Epithelial cell of proximal tubule (primary cell): ENCODE measurements at places on chromosomes 3 and 15. TPM values are rescaled to one million over a fixed set of nuclear protein-coding genes. Genes with fewer than 3 reads are reported as not detected.

Gene ZNF774
- total RNA-seq: 1.1 and 5.9 TPM in 2 replicates

Gene PIERCE2
- total RNA-seq: 1.4 and 3.3 TPM in 2 replicates

Gene CTXN2
- total RNA-seq: not detected in 2 replicates

Gene ADCY5
- 0.07 and 2.7 TPM in 2 replicates for total RNA-seq

Gene CEMIP
- 0.06 and 0.07 TPM in 2 replicates for total RNA-seq

Gene KCNH8
- total RNA-seq: 0.40 TPM in 1 of 2 replicates, not detected in the other

Gene SLC28A1
- total RNA-seq: not detected in 2 replicates

Gene EFCC1
- not detected in 2 replicates for total RNA-seq

Gene NR1I2
- total RNA-seq: 0.14 and 0.69 TPM in 2 replicates

Gene GOLGA8S
- not detected in 2 replicates for total RNA-seq

Gene STRIT1
- not detected in 2 replicates for total RNA-seq

Gene RNU5B-1
- not detected in 2 replicates for total RNA-seq

GRCh38 chr15:23072633-23073032 is 33.3 kb upstream of the TUBGCP5 start:
- no peak for DNase-seq

DNA sequence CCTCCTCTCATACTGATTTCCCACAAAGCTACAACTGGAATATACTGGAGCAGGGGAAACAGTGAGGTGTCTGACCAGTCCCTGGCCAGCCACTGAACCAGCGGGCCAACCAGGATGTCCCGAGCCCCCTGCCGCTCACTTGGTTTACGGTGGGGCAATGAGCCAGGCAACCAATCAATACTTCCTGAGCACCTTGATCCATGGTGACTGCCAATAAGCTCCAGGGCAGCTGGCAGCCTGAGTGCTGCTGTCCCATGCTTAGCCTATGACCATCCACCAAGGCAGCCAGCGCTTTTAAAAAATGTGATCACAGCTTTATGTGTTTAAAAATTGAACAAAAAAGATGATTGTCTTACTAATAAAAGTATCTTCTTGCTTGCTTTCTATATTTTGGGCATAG is 4.2 kb downstream of the SCN10A start:
- DNase-seq: no peak

DNA sequence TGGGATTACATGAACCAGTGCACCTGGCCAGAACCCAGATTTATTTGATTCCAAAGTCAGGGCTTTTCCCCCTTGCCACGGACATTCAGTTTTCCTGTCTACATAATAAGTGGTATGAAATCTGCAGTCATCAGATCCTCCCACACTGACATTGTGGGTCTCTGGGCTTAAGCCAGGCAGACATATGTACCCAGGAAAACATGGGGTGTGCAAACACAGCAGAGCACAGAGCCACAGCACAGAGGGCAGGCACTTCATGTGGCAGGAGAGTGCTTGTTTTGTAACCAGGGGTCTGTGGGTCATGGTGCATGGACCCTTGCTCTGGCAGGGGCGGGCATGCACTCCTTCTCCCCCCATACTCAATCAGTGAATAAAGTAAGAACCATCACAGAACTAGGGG is 6.1 kb upstream of the ABTB1 start:
- DNase-seq: no peak

- DNase-seq: no peak
Measured at GRCh38 chr3:127004641-127005397, 21.9 kb downstream of the PLXNA1 start.

DNA sequence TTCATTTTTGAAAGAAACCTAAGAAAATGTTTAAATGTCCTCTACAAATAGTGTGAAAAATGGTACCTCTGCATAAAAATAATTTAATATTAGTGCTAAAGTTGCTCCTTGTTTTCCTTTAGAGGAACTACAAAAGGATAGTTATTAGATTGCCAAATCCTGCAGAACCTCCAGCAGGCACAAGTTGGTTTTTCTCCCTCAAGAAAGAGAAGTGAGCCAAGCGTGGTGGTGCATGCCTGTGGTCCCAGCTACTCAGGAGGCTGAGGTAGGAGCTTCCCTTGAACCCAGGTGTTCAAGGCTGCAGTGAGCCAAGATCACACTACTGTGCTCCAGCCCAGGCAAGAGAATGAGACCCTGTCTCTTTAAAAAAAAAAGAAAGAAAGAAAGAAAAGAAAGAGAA is 85.1 kb upstream of the TSEN2 start:
- no peak for DNase-seq

DNA sequence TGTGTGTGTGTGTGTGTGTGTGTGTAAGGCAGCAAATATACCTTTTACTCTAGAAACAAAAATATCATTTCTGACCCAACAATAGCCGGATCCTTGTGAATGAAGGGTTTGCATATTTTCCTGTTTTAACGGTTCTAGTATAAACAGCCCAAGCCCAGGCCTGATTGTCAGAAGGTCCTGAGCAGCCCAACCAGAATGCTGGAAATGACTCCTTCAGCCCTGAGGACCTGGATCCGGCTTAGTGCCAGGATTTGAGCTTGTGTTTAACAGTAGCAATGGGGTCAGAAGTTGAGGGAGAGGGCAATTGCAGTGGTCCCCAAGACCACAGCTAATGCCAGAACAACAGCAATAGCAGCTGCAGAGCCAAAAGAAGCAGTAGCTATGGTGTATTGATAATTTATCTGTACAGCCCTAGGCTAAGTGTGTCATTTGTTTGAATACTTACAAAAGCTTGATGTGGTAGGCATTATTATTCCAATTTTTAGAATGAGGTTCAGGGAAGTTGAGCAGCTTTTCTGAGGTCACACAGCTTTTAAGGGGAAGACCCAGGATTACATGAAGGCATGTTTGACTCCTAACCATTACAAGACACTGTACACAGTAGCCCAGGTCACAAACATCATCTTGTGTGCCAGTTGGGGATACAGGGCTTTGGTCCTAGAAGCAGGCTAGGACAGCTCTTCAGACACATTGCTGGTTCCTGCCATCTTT is 12.8 kb downstream of the FOXL2 start:
- no peak for DNase-seq

- DNase-seq: no peak
Measured at GRCh38 chr3:194163697-194164096, 27.7 kb downstream of the HES1 start.

DNA sequence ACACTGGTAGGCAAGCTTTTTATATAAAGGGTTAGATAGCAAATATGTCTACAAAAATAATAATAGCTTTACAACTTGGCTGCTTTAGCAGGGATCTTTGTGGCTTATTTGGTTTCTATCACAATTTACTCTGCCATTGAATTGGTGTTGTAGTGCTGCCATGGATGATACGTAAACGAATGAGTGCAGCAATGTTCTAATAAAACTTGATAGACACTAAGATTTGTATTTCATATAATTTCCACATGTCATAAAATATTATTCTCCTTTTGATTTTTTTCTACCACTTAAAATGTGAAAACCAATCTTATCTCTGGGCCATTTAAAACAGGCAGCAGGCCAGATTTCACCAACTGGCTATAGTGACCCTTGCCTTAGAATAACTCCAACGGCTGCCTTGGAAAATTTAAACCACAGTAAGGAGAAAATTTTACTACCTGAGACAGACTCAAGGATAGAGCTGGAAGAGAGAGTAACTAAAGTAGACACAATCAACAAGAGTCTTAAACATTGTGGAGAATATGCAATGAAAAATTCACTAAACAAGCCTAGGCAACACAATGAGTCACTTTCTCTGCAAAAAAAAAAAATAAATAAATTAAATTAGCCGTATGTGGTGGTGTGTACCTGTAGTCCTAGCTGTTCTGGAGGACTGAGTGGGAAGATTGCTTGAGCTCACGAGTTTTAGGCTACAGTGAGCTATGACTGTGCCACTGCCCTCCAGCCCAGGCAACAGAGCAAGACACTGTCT is 8.1 kb downstream of the NPHP3 start:
- DNase-seq: no peak

DNA sequence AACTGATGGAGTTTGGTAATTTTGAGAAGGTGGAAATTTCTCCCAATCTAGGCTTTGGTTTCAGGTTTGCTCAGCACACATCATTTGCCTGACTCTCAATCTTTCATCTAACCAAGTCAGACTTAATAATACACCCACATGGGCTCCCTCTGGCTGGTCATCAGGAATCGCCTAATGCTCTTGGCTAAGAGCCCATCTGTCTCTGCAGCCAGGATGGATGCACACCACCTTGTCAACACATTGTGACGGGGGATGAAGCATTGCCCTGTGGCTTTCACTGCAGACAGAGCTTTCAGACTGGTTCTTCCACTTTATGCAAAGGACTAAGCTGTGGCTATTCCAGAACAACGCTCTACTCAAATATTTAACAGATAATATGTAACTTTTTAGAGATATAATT is 3.0 kb upstream of the HDGFL3 start:
- no peak for DNase-seq

GRCh38 chr3:9395570-9396300 is 1.7 kb upstream of the SETD5 start:
- no peak for DNase-seq

- DNase-seq: no peak
Measured at GRCh38 chr3:8621872-8622271, 22.7 kb downstream of the SSUH2 start.

GRCh38 chr3:12416731-12417130 is 67.5 kb upstream of the TSEN2 start:
- no peak for DNase-seq

- no peak for DNase-seq
Measured at GRCh38 chr15:69887553-69887952, 210.2 kb downstream of the TLE3 start.

- no peak for DNase-seq
Measured at GRCh38 chr3:139173372-139174108, 128.8 kb upstream of the PRR23C start.

DNA sequence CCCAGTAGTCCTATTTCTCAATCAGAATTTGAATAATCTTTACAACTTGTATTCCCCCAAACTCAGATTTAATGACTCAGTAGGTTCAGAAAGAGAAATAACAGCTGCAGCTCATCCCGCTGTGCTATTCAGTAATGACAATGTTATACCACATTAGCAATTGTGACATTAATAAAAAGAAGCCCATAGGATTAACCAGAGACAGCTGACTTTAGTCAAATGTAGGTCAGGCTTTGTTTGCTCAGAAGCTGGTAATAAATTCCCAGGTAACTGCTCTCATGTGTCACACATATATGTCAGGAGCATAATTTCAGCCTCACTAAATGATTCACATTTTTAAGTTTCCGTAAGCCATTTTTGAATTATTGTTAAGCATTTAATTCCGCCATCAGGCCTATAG is 222.0 kb upstream of the UBE2E2 start:
- DNase-seq: no peak

GRCh38 chr3:150216041-150216811 is 191.9 kb upstream of the TSC22D2 start:
- DNase-seq: no peak

DNA sequence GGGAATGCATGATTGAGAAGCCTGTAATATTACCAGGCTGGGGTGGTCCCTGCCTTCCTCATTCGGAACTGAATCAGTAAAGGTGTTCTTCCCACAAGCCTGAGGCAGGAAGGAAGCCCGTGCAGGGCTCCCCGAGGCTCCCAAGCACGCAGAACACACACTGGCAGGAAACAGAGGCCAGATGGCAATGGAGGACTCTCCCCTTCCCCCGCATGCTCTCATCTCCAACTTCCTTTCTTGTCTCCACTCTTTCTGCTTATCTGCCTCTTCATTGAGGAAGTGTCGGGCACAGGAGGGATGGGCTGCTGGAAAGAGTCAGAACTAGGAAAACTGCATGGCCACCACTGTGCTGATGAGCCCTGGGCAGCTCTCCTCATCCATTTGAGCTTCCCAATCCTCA is 123.5 kb downstream of the NUP210 start:
- DNase-seq: no peak

GRCh38 chr3:127751163-127751621 is 71.1 kb downstream of the MGLL start:
- no peak for DNase-seq

- DNase-seq: no peak
Measured at GRCh38 chr3:143826296-143826695, 22.0 kb downstream of the SLC9A9 start.

DNA sequence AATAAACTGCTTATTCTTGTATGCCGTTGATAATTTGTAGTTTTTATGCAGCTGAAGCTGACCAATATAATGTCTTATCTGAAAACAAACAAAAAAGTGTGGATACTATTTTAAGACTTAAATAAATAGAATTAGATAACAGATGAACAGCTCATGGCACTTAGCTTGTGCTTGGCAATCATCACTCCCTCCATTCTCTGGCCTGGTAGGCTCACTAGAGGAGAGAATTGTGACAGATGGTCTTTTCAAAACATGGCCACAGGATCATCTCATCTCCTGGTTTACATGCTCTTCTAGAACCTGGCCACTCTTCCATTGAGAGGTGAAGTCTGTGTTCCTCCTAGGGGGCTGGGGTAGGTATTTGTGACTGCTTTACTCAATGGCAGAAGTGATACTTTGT is 58.4 kb upstream of the RBP1 start:
- no peak for DNase-seq

GRCh38 chr3:170572665-170573253 is 13.1 kb downstream of the SLC7A14 start:
- DNase-seq: peak; percentile 45
